ENCODE measurements at places on chromosomes 6 and 20.
A peak's percentile ranks its signal among the peaks of the same experiment; 100 is the strongest.

DNA sequence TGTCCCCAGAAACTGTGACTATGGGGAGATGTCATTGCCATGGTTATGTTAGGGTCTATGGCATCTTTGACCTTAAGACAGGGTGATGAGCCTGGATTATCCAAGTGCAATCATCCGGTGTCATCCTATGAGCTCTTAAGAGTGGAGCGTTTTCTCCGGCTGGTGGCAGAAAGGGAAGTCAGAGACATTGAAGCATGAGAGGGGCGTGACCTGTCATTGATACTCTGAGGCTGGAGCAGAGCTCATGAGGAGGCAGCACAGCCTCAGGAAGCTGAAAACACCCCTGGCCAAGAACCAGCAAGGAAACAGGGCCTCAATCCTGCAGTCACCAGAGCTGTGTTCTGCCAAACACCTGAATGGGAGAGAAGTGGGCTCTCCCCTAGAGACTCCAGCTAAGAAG lies 59.6 kb downstream of the ANKRD60 start:
- no peak for DNase-seq

GRCh38 chr20:46307139-46307998 lies 929 bp downstream of the CDH22 start:
- DNase-seq, result peak; percentile 48

DNA sequence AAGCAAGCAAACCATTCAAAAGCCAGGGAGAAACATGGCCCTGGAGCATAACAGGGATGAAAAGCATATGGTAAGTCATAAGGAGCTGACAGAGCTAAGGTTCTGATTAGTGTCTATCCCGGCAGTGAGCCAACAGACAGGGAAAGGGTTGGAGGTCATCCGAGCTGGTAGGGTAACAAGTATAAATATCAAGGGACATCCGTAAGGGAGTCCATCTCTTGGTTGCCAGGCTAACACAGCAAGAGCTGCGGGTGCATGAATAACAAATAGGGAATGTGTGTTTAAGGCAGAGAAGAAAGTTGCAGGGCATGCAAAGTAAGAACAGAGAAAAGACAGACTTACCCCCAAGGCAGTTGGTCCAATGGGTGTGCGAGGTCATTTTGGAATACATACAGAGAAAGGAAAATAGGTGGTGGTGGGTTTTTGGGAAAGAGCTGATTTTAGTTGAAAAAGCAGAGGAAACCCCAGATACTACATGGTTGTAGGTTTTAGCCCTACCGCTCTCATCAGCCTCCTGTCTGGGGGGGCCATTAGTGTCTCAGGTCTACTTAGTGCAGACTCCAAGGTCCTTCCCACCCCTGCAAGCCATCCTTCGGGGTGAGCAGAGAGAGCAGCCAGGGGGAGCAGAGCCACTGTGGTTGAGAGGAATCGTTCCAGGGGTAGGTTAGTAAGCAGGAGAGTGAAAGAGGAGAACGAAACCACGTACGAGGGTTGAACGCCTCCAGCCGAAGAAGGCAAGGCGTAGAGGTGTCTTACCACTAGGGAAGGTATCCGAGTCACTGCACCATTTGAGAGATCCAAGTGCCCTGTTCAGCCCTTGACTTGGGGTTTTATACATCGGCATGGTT lies at the start of gene ERVFRD-1:
Gene ERVFRD-1 (minus strand): TSS at position 805 of the 848 bp plus-strand sequence. CDS start 6,415 bp downstream, outside the sequence.
- no peak for DNase-seq

DNA sequence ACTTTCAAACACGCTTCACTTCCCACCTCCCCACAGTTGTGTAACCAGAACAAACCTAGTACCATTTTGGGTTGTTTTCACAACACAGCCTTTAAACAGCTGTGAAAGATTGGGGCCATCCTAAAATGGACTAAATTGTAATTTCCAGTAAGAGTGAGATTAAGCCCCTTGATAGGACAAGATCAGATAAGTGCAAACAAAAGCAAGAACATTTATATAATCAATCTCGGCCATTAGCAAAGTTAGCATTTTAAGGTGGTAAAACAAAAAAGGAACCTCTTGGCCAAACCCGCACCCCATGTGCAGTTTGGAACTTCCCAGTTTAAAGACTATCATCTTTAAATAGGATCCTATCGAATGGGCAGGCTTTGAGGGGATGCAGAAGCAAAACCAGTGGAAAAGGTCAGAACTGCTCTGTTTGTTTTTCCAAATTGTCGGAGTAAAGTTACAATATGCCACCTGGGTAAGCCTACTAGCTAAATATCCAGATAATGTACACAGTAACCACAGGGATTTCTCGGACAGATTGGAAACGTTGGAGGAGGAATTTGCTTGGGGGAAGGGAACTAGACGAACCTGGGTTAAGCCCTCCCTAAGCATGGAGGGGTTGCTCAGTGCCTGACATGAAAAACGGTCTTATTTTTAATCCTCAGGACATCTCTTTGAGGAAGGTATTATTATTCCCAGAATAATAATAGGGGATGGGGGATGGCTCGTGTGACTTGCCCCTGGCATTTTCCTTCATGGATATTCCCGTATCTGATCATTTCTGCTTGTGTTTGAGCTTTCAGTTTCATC lies 159.8 kb upstream of the SALL4 start:
- no peak for DNase-seq

DNA sequence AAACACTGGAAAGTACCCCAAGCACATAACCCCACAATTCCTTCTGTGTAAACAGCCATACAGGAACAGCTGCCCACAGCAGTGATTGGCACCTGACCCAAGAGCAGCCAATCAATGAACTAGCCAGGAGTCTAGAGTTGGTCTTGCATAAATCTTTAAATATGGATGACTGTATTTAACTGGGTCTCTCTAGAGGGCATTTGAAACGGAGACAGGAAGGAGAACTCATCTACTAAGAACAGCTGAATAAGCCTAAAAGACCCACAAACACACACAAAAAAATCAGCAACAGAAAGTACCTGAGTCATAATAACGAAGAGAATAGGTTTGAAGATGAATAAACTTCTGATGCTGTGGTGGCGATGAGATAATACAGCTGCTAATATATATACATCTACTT lies 49.0 kb upstream of the ASF1A start:
- DNase-seq, result no peak

- DNase-seq, result no peak
Measured at GRCh38 chr6:141290941-141291721, 841.6 kb upstream of the GJE1 start.

DNA sequence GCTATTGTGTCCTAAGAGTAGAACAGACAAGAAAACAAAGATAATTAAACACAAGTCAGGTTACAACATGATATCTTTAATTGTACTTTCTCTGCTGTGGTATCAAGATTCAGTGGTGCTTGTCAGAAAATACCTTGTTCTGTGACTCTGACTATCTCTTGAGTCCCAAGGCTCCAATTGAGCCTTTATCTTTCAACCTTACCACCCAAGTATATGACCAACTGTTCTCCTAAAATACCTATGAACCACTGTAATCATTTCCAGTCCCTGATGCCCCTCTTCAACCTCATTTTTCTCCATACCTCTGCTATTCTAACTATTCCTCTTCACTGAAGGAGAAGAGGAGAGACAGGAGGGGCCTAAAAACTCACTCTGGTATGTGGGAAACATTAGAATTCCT lies 66.9 kb upstream of the TPD52L1 start:
- DNase-seq, result no peak

DNA sequence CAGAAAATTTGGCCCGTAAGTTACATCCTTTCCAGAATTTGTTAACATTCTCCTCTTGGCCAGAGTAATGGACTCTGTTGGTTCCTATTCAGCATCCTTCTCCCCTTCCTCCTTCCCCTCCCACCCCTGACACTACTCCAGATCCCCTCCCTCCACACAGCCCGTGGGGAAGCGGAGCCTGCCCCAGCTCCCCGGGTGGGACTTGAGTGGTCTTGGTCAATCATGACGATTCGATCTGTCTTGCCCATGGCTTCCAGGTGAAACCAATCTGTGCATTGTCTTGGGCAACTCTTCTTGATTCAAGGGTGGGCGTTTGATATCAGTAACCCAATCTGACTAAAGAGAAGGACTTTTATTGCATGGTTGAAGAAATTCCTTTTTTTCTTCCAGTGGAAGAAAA lies 143.9 kb downstream of the ANKRD60 start:
- DNase-seq, result no peak

- no peak for DNase-seq
Measured at GRCh38 chr6:28269492-28269891, 2.5 kb downstream of the ZSCAN26 start.

DNA sequence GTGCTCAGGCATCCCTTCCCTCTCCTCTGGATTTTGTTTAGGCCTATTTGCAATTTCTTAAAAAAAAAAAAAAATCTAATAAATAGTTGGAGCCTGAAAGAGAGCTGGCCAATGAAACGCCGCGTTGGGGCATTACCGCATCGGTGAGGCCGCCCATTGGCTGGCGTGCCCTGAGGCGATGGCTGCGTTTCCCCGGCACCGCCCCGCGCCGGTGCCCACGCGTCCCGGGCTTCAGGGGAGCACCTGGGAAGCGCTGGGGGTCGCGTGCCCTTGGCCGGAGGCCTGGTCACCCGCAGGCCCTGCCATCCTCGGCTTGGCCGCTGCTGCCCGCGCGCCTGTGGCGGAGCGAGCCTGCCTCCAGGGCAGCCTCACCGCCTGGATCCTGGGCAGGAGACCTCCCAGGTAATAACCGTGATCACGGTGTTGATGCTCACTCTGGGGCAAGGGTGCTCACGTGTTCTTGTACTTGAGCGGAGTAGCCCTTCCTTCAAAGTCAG lies 155.4 kb downstream of the NRN1 start:
- peak; percentile 59 for DNase-seq

GRCh38 chr6:156175971-156176421 lies 601.2 kb upstream of the ARID1B start:
- DNase-seq, result no peak

DNA sequence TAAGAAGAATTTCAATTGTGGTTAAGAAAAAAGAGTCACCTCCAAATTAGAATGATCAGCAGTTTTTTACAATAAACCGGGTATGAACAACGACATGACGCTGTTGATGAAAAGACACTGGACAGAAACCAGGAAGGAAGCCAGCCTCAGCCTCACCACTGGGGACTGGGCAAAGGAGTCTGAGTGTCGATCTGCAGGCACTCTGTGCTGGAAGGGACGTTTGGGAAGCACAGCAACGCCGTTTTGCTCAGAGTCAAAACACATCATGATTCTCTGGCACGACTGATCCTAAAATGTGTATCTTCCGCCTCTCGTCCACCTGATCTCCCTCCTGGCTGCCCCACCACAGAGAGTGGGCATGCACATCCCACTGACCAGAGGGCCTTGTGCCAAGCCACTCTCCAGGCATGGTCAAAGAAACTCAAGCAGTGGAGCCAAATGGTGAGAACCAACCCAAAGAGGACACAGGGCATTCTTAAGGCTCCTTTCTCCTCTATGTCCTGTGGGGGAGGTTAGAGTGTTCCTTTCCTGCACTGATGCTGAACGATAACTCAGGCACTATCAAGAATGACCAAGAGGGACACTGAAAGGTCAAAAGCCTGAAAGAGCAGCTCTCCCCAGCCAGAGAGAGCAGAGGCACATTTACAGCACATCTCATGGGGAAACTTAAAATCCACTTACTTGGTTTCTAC lies 68.8 kb downstream of the AGPAT4 start:
- no peak for DNase-seq

DNA sequence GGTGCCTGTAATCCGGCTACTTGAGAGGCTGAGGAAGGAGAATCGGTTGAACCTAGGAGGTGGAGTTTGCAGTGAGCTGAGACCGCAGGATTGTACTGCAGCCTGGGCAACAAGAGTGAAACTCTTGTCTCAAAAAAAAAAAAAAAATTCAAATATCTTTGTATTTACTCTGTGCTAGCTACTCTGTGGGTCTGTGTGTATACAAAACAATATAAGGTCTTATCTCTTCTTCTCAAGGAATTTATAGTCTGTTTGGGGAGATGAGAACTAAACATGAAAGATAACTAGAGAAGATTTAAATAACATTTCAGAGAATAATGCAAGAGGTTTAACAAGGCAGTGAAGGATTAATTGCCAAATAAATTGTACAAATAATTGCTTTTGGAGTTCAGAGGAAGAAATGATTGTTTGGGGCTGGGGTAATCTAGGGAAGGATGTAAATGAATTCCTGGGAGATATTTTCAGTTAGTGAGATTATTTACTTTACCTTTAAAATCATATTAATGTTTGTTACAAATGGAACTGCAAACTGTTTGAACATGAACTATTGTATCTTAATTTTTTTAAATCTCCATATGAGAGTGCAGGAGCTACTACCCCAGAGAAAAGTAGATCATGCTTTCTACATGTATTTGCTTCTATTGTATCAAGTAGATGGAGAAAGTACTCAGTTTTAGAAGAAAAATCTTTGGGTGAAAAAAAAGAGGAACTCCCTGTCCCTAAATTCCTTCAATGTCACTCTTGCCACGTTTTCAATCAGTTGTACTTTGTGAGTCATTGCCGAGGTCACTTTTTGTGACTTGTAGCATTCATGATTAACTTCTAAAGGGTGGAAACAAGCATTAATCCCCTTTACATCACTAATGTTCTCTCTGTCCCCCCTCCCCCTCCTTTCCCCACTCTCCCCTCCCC lies 39.0 kb downstream of the NCOA3 start:
- DNase-seq, result no peak

- DNase-seq, result no peak
Measured at GRCh38 chr20:59484228-59484627, 120.1 kb upstream of the PHACTR3 start.

DNA sequence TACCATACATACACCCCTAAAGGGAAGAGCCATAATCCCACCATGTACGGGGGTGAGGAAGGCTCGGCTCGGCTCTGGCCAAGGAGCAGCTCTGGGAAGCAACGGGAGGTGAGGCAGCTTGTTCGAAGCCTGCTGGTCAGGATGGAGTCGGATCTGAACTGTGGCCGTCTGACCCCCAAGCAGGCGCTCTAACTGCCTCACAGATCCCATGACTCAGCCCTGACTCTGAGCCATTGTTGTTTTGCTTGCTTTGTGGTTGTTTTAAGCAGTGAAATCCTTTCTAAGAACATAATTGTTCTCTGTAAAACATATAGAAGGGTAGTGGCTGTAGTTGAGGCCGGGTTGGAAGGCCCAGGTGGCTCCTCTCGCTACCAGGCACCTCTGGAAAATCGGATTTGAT lies 10.9 kb downstream of the C6orf132 start:
- DNase-seq, result no peak

- no peak for DNase-seq
Measured at GRCh38 chr6:15473741-15474161, 189.1 kb downstream of the DTNBP1 start.

- DNase-seq, result no peak
Measured at GRCh38 chr20:9218531-9218961, 149.7 kb downstream of the PLCB4 start.

GRCh38 chr20:49637046-49637637 lies 69.2 kb upstream of the PTGIS start:
- DNase-seq, result no peak

Measured in activated CD4-positive, alpha-beta T cell treated with anti-CD3 and anti-CD28 coated beads, Interleukin-2, amount 50 U/mL, for 24 hours (primary cell).